Fibroblast of lung (primary cell): ENCODE measurements at places on chromosomes 16 and 17. TPM values are rescaled to one million over a fixed set of nuclear protein-coding genes. Genes with fewer than 3 reads are reported as not detected.

- DNase-seq: peak; percentile 96
Measured at GRCh38 chr17:82267575-82268379, 5.7 kb downstream of the CSNK1D start.

Gene KRT28
- not detected in 2 replicates for total RNA-seq

Gene TRAP1
- total RNA-seq: 42.6 and 97.8 TPM in 2 replicates

GRCh38 chr16:51159296-51159695 is 8.2 kb upstream of the SALL1 start:
- no peak for DNase-seq

DNA sequence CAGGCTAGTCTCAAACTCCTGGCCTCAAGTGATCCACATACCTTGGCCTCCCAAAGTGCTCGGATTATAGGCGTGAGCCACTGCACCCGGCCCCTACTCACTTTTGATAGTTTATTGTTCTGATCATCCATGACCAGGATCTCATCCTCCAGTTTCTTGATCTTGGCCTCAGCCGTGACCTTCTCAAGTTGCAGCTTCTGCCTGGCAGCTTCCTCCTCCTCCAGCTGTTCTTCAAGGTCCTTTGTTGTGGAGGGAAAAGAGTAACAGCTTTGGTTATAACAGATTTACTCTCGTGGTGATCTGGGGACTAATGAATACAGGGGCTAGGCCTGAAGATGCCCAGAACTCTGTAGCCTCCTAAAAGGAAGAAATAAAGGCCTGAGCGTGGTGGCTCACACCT is 89.9 kb downstream of the NDE1 start:
- DNase-seq: no peak
